ENCODE measurements at places on chromosomes 7 and 10.

GRCh38 chr7:13742126-13742525 lies 247.3 kb downstream of the ETV1 start:
- DNase-seq: no peak

- DNase-seq: no peak
Observed at GRCh38 chr10:35903021-35903420, 260.9 kb upstream of the FZD8 start.

GRCh38 chr10:76119515-76119914 lies 688.1 kb downstream of the LRMDA start:
- DNase-seq: no peak

DNA sequence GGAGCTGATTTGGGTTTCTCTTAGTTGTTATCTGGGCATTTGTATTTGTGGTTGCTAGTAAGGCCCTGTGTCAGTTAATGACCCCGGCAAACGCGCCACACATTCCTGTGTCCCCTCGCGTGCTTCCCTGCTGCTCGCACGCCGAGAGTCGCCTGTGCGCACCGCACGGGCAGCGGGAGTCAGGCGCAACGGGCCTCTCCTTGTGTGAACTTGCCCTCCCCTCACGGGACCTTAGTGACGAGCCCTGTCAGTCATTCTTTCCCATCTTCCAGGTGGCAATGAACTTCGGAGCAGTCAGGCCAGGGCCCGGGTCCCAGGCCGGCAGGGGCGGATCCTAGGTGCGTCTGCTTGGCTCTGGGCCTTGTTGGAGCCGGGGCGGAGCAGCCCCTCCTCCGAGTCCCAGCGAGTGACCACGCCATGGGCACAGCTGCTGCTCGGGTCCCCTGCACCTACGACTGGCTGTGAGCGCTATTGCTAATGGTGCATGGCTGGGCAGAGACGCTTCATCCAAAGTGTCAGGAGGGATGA lies 12.4 kb upstream of the PRKAR1B start:
- DNase-seq: no peak

DNA sequence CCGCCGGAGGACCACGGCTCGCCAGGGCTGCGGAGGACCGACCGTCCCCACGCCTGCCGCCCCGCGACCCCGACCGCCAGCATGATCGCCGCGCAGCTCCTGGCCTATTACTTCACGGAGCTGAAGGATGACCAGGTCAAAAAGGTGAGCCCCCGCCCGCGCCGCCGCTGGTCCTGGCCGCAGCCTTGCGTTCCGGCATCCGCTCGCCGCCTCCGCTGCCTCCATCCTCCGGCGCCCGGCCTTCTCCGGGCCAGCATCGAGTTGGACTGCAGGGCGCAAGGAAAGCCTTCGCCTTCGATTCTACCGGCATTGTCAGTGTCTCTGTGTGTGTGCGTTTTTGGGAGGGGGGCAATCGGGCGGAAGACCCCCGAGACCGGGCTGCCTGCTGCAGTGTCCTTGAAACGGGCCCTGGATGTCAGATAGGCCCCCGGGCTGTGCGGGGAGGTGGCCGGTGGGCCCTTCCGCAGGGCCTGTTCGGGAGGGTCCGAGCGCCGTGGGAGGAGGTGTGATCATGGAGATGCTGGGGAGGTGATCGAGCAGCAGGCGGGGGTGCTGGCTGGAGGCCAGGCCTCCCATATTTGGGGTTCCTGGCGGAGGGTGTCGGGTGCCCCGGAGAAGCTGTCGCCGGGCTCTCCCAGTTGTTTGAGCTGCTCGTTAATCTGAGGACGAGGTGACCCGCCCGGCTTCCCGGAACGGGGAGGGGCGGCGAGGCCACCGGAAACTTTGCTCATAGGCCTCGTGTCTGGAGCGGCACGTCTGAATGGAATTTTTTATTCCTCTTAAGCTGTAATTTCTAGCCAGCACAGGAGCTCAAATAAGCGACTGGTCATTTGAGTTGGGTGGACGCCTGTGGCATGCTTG lies 40.8 kb downstream of the HK1 start:
- DNase-seq: peak; percentile 29

- no peak for DNase-seq
Observed at GRCh38 chr7:140232957-140233917, 56.5 kb upstream of the KDM7A start.

GRCh38 chr7:99557196-99557607 lies 1.2 kb upstream of the ZNF655 start:
- no peak for DNase-seq

- no peak for DNase-seq
Observed at GRCh38 chr7:42687211-42688055, 224.4 kb downstream of the C7orf25 start.

GRCh38 chr7:75626954-75627353 lies 111.8 kb downstream of the HIP1 start:
- no peak for DNase-seq

DNA sequence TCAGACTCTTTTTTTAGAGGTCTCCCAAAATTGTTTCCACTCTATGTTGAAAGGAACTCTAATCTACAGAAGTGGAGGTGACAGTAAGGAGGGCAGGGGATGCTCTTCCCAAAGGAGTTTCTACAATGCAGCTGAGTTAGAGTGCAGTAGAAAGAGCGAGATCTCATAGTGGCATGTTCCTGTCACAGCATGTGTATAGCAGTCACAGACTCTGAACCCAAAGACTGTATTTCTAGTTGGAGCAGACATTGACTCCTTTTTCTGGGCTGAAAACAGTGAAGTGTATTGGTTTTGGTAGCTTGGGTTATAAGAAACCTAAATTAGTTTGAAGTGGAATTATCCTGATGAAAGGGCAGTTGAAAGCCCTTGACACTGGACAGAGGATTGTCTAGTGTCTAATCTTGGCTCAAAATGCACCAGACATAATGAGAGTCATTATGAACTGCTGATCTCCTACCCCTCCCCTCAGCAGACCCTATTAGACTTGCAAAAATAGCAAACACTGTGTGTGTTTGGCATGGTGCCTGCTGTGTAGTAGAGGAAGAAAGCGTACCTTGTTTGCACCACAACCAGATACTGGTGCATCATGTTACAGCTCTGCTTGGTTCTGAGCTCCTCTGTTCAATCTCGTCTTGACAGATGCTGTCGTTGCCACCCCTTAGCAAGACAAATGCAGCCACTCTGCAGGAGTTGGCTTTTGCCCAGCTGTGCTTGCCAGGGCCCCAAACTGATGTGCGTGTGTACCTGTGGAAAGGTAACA lies 336.0 kb downstream of the AUTS2 start:
- no peak for DNase-seq

GRCh38 chr7:8115547-8116402 lies 146.2 kb downstream of the ICA1 start:
- DNase-seq: peak; percentile 52

DNA sequence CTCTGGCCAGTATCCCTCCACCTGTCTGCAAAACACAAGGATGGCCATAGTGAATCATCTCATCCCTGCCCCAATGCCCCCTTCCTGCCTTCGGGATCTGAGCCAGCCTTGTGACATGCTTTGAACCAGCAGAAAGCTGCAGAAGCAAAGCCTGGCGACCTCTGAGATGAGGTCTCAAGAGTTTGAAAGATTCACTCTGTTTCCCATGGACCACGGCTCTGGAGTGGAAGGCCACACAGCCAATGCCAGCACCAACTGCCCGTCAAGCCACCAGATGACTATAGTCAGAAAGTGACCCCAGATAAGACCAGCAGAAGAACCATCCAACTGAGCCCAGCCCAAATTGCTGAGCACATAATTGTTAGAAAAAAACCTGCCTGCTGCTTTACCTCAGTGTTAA lies 193.9 kb upstream of the PPP2R2D start:
- DNase-seq: no peak

DNA sequence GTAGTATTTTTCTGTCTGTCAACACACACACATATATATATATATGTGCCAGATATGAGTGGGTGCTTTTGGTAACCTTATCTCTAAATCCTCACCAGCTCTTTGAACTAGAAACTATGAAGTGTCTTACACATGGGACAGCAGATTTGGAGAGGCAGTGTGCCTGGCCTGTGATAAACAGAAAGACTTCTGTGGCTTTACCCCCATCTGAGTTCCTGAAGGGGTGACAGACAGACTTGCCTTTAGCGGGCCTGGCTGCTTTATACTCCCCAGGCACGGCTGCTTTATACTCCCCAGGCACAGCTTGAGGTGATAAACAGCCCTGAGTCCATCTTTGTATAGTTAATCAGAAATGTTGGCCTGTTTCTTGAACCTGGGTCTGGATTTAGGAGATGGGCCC lies 5.6 kb downstream of the BAG3 start:
- DNase-seq: no peak

DNA sequence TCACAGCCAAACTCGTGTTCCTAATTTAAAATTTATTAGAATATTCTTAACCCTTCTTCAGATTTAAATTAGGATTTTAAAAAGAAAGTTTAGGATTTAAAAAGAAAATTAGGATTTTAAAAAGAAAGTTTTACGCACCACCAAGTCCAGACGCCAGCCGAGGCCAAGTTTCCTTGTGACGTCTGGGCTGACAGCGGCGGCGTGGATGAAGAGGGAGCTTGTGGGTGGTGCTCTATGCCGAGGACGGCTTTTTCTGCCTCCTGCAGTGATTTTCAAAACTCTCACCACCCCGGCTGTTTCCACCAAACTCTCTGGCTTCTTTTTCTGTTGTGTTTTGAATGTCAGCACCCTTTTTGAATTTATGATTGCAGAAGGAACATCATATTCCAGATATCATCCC lies 252.9 kb downstream of the DNAJB6 start:
- DNase-seq: no peak

DNA sequence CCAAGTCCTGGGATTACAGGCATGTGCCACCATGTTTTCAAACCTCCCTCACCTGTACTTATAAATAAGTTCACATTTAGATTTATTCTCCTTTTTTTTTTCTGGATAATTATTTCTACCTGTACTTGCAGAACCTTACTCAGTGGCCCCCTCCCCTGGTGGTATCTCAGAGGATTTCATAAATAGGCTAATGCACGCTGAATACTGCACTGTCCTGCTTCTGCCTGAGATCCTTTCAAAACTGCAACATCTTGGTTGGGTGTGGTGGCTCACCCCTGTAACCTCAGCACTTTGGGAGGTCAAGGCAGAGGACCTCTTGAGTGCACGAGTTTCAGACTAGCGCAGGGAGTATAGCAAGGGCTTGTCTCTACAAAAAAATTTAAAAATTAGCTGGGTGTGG lies 4.6 kb upstream of the BLVRA start:
- no peak for DNase-seq

GRCh38 chr10:287814-288213 lies 152.6 kb downstream of the ZMYND11 start:
- DNase-seq: no peak

GRCh38 chr10:126073606-126074005 lies 177.2 kb downstream of the FANK1 start:
- DNase-seq: no peak

DNA sequence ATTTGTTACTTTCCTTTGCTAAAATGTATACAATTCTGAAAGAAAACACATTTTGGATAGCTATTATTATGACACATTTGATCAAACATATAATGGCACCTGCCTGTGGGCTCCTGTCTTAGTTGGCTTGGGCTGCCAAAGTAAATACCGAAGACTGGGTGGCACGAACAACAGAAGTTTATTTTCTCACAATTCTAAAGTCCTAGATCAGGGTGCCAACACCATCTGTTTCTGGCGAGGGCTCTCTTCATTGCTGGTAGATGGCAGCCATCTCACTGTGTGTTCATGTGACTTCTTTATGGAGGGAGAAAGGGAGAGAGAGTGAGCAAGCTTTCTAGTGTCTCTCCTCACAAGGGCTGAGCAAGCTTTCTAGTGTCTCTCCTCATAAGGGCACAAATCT lies 195.8 kb upstream of the FAM3C start:
- no peak for DNase-seq

DNA sequence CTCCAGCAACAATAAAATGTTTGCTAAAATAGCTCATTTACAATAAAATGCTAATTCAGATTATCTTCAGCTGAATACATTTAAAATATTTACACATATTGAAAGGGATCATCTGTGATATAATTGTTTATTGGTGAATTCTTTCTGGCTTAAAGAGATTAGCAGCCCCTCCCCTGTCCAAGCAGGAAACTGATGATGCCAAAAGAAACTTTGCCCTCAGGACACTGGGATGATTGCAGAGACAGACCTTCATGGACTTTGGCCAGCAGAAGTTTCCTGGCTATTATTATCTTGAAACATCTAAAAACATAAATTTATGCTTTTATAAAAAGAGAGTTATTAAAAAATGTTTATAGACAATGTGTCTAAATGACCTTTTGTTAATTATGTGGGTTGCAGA lies 764.9 kb upstream of the MBL2 start:
- no peak for DNase-seq

DNA sequence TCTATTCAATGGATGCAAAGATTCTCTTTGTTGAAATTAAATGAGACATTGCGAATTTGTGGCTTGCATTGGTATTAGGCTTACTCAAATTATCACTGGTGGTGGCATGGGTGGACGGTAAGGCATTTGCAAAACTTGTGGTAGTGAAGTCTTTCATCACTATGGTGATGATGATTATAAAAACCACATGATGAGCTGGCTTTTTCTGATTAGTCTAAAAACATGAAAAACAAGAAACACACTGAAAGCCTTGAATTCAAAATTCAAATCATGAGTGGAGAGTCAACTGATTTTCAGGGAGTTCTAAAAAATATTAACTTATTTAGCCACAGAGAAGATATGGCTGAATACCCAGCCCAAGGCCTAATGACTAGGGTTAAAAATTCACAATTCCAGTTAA lies 99.8 kb upstream of the HGF start:
- DNase-seq: no peak

DNA sequence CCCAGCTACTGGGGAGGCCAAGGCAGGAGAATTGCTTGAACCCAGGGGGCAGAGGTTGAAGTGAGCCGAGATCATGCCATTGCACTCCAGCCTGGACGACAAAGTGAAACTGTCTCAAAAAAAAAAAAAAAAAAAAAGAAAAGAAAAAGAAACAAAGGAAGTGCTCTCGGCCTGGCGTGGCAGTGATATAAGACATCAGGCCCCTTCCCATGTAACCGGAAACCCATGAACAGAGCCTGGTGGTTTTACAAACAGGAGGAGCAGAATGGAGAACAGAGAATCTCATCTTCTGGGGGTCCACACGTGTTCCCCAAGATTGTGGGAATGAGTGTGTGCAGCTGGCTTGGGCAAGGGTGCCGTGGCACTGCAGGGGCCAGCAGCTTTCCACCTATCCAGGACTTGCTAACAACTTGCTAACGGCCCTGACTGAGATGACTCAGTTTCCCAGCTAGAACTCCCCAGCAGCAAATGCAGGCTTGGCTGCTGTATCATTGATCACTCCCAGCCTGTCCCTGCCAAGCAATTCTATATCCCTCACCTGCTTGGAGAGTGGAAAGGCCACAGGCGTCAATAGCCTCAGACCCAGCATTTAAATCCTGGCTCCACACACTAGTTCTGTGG lies 103.0 kb downstream of the COL26A1 start:
- no peak for DNase-seq
